ENCODE measurements at places on chromosomes 5 and 9.

DNA sequence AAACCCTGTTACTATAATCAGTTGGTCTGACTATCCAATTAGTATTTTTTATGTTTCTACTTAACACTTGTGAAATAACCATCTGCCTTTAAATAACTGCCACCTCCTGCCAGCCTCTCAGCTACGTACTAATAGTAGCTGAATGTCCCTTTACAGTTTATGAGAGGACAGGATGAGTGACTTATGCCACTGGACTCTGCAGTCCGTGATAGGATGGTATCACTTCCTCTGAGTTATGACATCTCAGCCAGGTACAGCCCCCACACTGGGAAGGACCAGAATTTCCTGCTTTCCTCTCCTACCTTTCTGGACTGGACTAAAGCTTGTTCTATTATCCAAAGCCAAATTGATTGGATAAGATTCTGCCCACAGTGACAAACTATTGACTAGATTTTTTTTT is 102.9 kb downstream of the ZFAND5 start:
- DNase-seq = no peak

GRCh38 chr9:74577956-74578355 is 80.8 kb downstream of the RORB start:
- DNase-seq = no peak

- DNase-seq = no peak
These were observed 28.8 kb downstream of the SKP2 start for GRCh38 chr5:36180556-36181350.

- DNase-seq = no peak
These were observed 33.5 kb downstream of the ELL2 start for GRCh38 chr5:95927927-95928723.

DNA sequence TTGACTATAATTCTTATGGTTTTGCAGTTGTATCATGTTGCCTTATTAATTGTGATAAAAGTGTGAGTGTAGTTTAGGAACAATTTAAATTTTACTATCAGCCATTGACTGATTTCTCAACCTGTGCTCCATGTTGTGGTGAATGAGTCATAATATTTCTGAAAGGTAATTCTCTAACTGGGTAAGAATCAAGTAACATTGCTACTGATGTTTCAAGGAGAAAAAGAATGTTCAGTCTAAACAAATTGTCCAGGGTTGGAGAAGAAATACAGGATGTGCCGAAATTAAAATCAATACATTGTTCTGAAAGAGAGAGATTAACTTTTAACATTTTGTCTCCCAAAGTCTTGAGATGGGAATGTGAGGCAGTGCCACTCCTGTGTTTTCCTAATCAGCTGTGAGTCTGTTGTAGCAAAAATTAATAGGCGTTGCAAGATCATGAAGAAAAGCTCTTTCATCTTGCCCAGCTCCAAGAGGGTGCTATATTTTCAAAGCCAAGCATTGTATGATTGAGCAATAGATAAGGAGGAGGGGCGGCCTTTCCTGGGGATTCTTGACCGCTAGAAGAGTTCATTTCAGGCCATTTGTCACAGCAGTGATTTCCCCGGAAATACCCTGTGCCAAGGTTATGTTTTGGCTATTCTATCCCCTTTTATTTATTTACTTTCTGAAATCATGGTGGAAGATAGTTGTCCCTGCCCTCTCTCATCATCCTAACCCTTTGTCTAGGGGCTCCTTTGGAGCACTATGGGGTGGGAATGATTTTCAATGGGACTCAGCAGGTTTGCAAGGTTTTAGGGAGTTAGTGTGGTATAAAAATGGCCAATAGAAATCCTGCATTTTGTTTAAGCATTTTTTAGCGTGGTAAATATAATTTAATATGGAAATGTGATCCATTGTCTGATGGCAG is 151.6 kb downstream of the FOCAD start:
- DNase-seq = no peak

DNA sequence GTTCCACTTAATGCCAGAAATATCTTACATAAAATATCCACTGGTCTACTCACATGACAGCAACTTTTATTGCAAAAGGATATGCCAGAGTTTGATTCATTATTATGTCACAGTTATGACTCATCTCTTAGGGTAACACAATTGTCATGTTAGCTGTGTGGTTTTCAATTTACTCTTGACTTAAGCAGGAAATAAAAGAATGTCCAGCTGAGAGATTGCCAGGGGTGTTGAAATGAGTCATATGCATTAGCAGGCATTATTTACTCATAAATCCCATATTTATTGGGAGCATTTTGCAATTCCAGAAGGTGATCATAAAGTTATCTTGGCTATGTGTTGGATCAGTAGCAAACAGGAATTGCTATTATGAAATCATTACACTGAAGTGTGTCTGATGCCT is 1164.6 kb upstream of the CDH18 start:
- DNase-seq = no peak

DNA sequence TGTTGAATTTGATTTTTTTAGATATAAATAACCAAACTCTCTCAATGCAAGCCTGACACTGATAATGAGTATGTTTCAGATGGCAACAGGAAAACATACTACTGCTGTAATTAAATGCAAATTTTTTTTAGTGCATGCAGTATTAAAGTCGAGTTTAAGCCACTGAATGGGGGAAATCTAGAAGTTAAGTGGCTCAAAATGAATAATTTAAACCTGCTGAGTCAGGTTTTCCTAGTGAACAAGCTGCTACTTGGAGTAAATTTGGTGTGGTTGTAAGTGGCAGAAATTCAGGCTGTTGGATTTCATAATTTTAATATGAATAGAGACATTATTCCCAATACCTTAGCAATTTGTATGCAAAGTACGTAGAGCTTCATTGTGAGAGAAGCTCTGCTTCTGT is 121.8 kb downstream of the SLF1 start:
- DNase-seq = no peak

- no peak for DNase-seq
These were observed 94.6 kb downstream of the KDM4C start for GRCh38 chr9:6852243-6852963.

- DNase-seq = peak; percentile 76
These were observed at the start of gene HEMGN for GRCh38 chr9:97938081-97938644. HEMGN (minus strand) TSS chr9:97938172; CDS start chr9:97938136, 36 bp downstream.

- DNase-seq = no peak
These were observed 27.1 kb upstream of the GOLPH3 start for GRCh38 chr5:32201122-32201753.

DNA sequence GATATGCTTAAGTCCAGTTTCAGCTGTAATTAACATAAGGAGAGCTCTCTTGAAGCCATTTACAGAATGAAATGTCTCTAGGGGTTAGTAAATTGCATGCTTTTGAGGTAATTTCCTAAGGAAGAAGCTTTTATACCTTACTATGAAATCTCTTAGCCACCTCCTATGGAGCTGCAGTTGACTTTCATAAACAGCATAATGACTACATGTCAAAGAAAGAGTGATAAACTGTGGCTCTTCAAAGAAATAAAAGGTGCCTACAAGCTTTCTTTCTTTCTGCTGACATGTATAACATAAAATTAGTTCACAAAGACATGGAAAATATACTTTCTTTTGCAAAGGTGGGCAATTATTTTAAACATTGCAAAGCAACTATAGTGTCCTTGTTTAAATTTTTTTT is 90.8 kb downstream of the TMEM167A start:
- no peak for DNase-seq

GRCh38 chr5:122156724-122157325 is 27.5 kb downstream of the ZNF474 start:
- DNase-seq = no peak

- DNase-seq = no peak
These were observed 37.6 kb downstream of the C9orf57 start for GRCh38 chr9:72022841-72023240.

- no peak for DNase-seq
These were observed 461.8 kb downstream of the TMEM232 start for GRCh38 chr5:110264661-110265060.

DNA sequence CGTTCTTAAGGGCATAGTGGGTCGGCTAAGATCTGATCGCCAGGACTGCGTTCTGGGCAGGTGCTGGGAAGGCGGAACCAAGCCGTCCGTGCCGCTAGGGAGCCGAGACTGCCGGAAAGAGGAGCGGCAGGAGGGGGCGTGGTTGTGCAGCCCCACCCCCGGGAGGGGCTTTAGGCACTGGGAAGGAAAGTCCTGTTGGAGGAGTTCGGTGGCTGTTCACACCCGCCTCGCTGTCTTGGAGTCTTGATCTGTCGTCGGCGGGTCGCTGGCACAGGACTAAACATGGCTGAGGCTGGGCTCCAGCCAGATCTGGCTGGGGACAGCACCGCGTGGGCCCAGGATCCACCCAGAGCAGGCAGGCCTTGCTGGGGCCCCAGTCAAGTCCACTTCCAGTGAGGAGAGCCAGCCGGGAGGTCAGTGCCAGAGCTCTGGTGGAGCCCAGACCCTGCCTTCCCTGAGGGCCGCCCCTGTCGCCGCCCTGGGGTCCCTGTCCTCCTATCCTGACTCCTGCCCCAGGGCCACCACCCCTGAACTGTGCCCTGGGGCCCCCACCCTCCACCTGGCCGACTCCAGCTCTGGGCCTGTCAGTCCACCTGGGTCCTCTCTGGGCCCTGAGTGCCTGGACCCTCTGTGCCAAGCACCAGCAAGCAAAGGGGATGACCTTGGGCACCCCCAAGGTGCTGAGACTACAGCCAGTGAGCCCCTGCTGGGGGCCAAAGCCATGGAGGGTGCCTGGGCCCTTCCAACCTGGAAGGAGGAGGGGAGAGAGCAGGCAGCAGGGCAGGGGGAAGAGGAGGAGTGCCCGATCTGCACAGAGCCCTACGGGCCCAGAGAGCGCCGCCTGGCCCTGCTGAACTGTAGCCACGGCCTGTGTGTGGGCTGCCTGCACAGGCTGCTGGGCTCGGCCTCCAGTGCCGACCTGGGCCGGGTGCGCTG is 4.5 kb downstream of the RNF208 start:
- DNase-seq = no peak

GRCh38 chr5:81007637-81008027 is 47.5 kb downstream of the RASGRF2 start:
- peak; percentile 36 for DNase-seq

- no peak for DNase-seq
These were observed 61.8 kb downstream of the CTSL start for GRCh38 chr9:87787735-87788134.

DNA sequence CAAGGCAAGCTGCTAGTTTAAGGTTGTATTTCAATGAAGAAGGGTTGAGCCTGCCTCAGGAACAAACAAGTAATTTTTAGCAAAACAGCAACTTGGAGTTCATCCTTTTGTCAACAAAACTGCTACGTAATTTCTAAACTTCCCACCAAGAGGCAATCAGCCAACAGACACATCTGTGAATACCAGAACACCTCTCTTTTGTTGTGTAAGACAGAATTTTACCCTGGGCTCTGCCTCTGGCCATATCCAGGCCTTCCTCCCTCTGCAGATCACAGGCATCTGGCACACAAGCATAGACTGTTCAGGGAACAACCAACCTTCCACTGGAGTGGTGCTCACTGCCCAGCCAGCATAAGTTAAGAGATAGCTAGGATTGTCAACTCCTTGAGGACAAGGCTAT is 409.0 kb downstream of the SPOCK1 start:
- DNase-seq = no peak

DNA sequence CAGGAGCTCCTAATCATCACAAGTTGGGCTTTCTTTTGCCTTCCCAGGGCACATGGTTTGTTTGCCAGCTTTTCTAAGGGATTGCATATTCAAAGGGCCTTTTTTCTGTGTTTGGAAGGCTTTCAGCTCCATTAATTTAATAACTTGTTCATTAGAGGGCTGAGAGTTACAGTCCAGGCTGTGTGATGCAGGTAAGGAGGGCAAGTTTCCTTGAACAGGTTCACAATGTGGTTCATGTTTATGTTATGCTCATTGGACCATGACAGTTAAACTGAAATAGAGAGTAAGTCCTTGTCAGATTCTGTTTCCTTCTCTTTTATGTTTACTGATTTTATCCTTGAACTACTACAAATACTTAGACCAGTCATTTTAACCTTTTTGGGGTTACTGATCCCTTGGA is 174.4 kb downstream of the MARCHF11 start:
- no peak for DNase-seq

- DNase-seq = no peak
These were observed 28.0 kb downstream of the FBXW5 start for GRCh38 chr9:136916330-136917184.

DNA sequence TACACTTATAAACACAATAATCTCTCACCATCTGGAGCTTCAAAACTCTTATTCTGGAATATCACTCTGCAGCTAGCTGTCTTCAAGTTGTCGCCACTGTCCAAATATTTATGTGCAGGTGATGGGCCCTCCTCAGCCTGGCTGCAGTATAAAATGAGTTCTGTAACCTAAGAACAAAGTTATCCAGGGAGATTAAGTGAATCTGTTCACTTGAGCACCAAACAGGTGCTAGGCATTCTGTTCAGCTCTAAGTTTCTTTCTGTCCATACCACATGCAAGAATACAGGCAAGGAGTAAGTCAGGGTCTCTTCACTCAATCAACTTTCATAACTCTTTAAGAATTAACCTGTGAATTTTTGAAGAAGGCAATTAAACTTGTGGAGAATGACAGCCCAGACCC is 344.1 kb downstream of the PLK2 start:
- no peak for DNase-seq

GRCh38 chr9:129310666-129311350 is 132.7 kb upstream of the IER5L start:
- DNase-seq = no peak

GRCh38 chr5:67771221-67771620 is 444.3 kb upstream of the PIK3R1 start:
- DNase-seq = no peak

DNA sequence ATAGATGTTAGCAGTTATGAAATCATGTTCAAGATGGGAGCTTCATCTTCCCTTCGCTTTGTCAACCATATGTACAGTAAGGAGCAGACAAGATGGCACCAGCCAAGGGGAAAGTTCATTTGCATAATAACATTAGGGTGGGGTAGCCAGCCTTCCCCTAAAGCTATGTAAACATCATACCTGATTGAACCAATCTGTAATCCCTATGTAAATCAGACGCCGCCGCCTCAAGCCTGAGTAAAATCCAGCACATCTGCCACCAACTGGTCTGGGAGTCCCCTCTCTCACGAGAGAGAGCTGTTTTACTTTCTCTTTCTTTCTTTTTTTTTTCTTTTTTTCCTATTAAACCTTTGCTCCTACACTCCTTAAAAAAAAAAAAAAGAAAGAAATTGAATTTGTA is 30.8 kb upstream of the REEP2 start:
- DNase-seq = peak; percentile 20

GRCh38 chr9:98142182-98142907 is 23.3 kb upstream of the TRIM14 start:
- DNase-seq = no peak

DNA sequence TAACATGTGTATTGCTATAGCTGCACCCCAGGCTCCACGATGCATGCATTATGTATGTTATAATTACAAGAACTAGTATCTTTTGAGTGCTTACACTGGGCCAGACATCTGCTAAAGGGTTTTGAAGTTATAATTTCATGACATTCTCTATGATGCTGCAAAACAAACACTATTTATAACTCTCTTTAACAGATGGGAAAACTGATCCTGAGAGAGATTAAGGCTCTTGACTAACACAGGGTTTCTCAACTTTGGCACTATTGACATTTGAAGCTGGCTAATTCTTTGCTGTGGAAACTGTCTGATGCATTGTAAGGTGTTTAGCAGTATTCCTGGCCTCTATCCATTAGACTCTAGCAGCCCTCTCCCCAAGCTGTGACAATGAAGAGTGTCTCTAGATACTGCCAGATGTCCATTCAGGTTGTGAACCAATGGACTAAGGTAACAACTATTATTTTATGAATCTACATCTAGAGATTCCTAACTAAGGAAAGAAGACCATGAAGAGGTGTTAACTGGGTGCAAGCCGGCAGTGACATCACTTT is 258.6 kb downstream of the ASTN2 start:
- DNase-seq = no peak

GRCh38 chr5:124662181-124662781 is 84.2 kb downstream of the ZNF608 start:
- DNase-seq = no peak
